ENCODE measurements at places on chromosomes 3 and 15.

DNA sequence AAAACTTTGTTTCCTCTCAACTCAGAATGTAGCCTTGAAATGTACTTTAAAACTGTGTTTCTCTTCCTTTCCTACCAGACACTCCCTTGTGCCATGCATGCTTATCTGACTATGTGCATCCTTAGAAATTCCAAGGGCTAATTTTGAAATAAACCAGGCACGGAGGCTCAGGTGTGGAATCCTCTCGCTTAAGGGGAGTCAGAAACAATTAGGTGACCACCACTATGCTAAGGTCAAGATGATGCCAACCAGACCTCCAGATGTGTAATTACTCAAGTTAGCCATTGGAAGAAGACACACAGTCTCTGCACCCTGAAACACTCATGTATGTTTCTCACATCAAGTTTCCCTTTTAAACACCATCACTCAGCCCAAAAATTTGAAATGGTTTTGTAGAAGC, 572.1 kb downstream of the VGLL3 start:
- DNase-seq = no peak

DNA sequence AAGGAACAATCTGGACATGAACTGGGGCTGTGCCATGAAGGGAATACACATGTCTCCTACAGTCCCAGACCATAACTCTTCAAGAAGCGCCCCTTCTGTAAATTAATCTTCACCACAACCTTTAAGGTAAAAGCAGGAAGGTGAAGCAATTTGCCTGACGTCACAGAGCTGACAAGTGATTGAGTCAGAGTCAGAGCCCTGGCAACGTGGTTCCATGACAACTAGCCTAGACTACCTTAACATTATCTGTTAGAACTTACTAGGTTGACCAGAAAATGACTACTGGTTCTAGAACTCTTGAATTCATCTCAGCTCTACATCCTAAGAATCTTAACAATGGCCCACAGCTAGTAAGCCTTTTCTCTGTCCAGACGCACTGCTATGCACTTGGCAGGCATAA, 124.6 kb downstream of the NTRK3 start:
- no peak for DNase-seq

- no peak for DNase-seq
Measured at GRCh38 chr3:54120657-54121413, 1.5 kb upstream of the CACNA2D3 start.

- peak; percentile 70 for DNase-seq
Measured at GRCh38 chr15:90362936-90363212, 10.8 kb downstream of the ZNF774 start.

DNA sequence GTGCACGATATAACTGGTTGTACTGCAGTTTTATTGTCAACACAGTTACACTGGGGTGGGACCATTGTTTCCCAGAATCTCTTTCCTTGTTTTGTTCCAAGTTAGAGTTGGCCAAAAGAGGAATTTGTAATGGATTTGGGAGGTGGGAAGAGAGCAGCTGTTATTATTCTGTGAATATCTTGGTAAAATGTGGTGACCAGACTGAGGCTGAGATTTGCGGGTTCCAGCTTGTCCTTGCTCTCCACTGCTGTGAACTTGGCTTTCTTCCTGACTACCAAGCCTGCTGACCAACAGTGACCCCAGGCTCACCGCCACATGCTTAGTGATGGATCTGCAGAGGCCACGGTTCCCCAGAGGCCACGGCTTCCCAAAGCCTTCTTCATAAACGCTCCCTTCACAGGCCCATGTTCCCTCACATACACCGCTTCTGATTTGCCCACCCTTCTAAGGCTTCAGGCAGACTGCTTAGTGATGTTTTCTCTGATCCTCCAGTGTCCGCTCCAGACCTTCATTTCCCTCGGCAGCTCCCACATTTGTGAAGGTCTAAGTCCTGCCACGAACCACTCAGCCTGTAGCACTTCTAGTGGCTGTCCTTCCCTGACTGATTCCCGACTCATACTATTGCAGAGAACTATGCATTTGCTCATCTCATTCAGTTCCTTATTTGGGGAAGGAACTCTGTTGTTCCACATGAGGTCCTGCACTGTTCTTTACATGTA, 525.5 kb upstream of the RGMA start:
- no peak for DNase-seq

DNA sequence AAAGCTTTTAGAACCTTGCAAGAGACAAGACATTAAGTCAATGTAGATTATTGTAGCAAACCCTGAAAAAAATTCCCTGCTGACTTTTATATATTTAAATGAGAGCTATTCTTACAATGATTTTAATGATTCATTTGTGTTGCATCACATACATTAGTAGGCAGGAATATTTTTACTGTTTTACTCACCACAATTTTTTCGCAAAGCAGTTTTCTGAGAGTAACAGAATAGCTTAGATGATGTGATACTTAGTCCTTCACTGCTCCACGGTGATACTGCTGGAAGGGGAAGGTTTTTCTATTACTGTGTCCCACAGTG, 43.9 kb upstream of the CLRN1 start:
- peak; percentile 53 for DNase-seq

DNA sequence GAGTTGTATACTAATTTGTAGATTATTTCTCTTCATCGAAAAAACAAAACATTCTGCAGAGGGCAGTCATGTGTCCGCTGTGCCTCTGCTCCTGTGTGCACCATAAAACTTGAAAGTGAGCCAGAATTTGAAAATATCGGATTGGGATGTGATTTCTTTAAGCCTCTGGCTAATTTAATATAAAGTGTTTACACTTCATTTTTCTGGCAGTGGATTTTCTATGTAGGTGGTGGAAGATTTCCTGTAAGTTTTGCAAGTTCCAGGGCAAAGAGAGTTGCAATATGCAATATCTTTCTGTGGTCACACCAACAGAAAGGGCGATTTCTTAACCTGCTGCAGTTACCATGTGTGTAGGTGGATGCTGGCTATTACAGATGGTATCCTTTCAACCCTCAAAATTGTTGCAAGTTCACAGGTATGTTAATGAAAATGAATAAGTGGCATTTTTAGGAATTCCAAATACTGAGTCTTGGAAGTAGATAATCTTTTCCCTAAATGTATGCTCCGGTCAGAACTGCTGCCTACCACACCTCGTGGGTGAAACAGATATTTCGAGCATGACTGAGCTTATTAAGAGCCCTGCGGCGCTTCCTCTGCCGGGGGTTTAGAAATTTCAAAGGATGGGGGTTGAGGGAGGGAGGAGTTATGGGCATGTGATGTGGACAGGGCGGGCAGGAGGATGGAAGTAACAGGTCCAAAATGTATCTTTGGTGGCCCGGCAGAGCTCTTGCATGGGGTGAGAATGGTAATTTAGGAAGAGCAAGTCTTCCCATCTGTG, 134.0 kb downstream of the PGPEP1L start:
- DNase-seq = no peak

GRCh38 chr3:100697723-100698285, 11.5 kb upstream of the TFG start:
- DNase-seq = no peak

- DNase-seq = no peak
Measured at GRCh38 chr3:23275814-23276213, 72.7 kb downstream of the UBE2E2 start.

DNA sequence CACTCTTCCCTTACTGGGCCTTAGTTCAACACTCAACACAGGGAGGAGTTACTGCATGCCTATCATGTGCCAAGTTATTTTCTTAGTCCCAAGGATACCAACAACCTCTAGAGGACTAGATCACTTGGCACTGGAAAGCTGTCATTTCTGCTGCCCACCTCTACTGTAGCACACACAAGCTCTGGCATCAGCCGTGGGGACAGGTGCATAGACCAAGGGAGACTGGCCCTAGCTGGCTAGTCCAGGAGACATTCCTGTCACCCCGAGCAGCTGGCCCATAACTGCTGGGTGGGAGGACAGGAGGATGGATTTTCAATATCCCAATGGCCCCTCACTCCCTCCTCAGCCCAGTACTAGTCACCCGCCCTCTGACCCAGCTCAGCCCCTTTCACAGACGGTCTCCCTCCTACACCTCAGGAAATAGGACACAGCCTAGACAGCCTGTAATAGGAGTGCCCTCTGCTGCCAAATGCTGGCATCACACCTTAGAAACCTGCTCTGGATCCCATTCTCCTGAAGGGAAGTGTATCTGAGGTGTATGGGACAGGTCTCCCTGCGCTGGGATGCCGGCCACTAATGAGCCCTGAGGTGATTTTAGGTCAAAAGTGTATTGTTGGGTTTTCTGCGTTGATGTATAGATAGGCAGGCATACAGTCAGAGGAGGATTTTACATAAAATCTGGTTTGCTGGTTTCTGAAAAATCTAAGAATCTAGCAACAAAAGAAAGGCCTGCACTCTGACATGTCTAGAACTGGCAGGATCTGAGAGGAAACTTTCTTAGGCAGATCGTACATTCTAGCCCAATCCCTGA, 3.4 kb upstream of the DZIP1L start:
- DNase-seq = no peak
